ENCODE measurements at places on chromosomes 2 and 18.

- peak; percentile 75 for DNase-seq
These were observed 793.1 kb downstream of the ERBB4 start for GRCh38 chr2:211745295-211746097.

GRCh38 chr18:985212-985661, 80.6 kb downstream of the ADCYAP1 start:
- no peak for DNase-seq

- no peak for DNase-seq
These were observed 2.8 kb downstream of the SIX3 start for GRCh38 chr2:44944102-44944951.

- no peak for DNase-seq
These were observed 109.0 kb downstream of the STK39 start for GRCh38 chr2:168138374-168138773.

- DNase-seq: no peak
These were observed 16.3 kb upstream of the BOK start for GRCh38 chr2:241542278-241542605.

- no peak for DNase-seq
These were observed 76.1 kb upstream of the CAVIN2 start for GRCh38 chr2:191922736-191923651.

DNA sequence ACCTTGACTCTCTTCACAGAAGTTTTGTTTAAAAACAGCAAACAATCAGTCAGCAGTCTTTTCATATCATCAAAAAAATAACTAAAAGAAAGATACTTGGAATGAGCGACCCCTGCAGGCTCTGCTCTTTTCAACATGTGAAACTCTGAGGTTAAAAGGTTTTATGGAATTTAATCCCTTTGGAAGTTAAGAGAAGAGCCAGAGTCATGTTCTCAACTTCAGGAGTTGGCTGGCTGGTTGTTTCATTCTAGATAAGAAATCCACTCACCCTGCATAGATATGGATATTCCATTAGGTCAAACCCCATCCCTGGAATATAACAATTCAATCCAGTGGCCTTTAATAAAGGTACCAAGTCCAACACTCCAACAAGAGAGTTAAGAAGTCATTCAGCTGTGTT, 115.6 kb upstream of the RMDN2 start:
- no peak for DNase-seq

- DNase-seq: no peak
These were observed 88.4 kb upstream of the AFF3 start for GRCh38 chr2:100230754-100231153.

- DNase-seq: peak; percentile 90
These were observed 1.3 kb upstream of the DPYSL5 start for GRCh38 chr2:26846334-26847306.

GRCh38 chr2:211816754-211817153, 721.8 kb downstream of the ERBB4 start:
- DNase-seq: no peak

GRCh38 chr2:109290887-109291643, 162.1 kb downstream of the SH3RF3 start:
- peak; percentile 72 for DNase-seq

DNA sequence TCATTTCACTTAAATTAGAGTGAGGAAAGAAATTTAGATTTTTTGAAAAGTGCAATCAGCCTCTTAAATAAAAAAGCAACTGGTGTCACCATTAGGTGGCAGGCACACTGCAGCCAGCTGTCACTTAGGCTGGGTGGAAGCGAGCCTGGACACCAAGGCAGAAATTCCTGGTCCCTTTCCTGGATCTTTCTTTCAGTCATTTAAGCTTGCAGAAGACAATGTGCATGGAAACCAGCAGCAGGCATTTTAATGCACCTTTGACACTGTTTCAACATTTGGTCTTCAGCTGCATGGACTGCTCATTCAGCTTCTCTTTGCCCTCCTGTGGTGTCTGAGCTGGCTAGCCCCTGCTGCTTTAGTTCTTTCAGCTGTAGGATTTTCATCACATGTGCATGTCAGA, 61.0 kb downstream of the AQP4 start:
- peak; percentile 81 for DNase-seq

- DNase-seq: no peak
These were observed 36.0 kb downstream of the BCL11A start for GRCh38 chr2:60517446-60517845.

GRCh38 chr2:26982102-26982742, 11.8 kb downstream of the MAPRE3 start:
- DNase-seq: peak; percentile 83

DNA sequence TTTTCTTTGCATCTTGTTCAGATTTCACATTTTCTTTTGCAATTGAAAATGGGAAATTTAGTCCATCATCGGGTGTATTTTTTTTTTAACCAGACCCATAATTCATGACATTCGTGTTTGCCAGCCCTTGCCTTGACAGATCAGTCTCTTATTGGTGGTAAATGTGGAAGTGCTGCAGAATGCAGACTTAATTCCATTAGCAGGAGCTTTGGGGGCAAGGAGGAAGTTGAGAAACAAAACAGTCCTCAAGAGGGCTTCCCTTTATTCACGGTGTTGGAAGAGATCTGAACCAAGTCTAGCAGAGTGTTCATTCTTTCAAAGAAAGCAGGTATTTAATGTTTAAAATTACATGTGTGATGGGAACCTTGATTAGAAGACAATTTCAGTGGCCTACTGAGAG, 16.6 kb upstream of the RPE start:
- DNase-seq: peak; percentile 20

DNA sequence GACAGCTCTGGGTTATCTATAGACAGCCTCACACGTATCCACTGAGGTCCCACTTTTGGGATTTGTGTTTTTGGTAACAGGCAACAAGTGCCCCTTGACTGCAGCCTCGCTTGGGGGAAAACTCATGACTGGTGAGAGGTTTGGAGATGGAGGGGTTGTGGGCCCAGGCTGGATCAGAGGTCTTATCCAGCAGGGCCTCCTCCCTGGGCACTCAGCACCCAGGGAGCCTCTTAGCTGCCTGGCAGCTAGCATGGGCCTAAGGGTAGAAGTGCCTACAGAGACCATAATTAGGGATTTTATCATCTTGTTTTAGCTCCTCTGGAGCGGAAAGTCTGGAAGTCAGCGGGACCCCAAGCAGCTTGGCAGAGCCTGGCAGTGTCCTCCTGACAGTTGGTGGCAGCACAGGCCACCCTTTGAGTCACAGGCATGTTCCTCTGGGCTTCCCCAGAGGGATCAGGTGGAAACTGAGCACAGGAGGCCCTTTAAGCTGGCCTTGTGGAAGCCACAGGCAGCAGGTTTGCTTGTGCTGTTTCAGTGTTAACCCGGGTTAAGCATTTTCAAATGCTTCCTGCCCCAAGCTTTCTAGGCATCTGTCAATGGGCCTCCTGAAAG, 143.1 kb downstream of the KCTD1 start:
- DNase-seq: peak; percentile 76

- no peak for DNase-seq
These were observed 243.0 kb downstream of the DYSF start for GRCh38 chr2:71696381-71696780.

GRCh38 chr18:25353080-25353479, 1.1 kb upstream of the ZNF521 start:
- DNase-seq: no peak

GRCh38 chr2:28941008-28941407, 40.1 kb upstream of the TOGARAM2 start:
- no peak for DNase-seq

- no peak for DNase-seq
These were observed 418.8 kb upstream of the SPHKAP start for GRCh38 chr2:228600265-228600664.

DNA sequence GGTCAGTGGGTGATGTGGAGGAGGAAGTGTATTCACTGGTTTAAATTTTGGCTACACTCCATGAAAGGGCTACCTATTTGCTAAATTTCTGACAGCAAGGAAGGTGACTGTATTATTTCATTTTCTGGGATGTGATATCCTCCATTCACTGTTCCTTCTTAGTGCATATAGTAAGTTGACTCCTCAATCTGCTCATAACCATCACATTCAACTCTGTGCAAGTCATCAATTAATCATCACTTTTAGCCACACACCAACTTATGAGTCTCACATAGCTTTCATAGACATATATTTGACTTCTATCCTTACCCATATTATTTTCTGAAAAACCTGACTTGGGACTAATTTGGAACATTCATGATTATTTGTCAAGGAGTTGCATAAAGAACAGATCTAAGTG, 16.9 kb downstream of the KLHL41 start:
- DNase-seq: no peak

DNA sequence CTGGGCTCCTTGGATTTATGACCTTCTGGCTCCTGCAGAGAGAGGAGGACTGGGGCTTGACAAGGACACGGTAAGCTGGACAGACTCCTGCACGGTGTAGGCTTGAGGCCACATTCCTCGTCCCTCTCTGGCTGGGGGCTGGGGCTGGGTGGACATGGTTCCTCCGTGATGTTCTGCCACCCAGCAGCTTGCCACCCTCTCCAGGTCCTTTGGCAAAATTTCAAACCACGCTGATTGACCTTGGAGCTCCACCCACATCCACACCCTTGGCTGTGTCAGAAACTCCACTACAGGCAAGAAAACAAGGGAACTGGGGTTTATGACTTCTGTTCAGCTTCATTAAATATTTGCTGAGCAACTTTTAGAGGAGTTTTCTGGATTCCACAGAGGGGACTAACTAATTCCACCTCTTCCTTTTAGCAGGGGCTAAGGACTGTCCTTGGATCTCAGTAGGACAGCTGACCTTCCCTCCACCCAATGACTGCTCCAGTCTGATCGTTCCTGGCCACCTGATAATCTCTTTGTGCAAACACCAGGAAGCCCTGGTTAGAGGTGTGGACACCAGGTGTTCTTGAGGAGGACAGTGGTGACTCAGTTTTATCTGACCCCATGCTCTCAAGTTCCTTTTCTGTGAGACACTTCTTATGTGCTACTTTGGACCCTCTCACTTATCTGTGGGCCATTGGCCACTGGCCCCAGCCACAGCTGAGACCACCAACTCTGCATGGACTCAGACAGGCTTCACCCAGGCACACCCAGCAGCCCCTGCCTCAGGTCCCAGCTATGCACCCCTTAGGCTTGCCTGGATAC, 29.3 kb downstream of the GPR55 start:
- DNase-seq: no peak

DNA sequence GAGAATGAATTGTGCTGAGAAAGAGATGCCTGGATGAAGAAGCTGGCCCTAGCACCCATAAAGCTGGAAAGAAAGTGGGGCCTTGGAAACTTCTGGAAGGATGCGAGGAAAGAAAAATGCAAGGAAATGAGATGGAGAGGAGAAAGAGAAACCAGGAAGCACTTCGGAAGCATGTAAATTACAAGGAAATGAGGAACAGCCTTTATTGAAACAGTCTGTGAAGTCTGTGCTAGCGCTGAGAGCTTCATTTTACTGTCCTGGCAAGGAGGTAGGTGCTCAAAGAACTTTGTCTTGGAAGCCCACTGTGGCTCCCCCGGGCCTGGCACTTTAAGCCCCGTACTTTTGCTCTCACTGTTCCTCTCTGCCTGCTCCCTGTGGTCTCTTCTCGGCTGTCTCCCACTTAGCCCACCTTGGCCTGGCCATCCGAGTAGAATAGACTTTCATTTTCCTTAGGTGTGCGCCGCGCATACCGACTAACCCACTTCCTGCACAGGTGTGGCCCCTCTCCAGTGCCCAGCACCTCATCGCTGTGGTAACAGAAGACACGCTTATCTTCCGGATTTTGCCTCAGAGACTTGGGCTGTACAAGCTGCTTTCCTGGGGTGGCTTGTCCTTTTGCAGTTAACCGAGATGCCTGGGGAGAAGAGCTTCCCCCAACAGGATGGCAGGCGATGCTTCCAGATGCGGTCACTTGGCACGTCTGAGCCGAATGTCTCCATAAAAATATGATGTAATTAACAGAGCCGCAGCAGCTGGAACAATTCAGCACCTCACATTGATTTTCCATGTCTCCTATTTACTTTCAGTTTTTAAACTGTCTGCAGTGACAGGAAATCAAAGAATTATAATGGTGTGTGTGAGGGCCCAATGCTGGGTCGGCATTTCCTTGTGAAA, 199.6 kb downstream of the HRH4 start:
- DNase-seq: no peak

- no peak for DNase-seq
These were observed 139.1 kb upstream of the LTBP1 start for GRCh38 chr2:32807662-32808061.

GRCh38 chr2:58749041-58749440, 507.9 kb upstream of the FANCL start:
- DNase-seq: no peak

DNA sequence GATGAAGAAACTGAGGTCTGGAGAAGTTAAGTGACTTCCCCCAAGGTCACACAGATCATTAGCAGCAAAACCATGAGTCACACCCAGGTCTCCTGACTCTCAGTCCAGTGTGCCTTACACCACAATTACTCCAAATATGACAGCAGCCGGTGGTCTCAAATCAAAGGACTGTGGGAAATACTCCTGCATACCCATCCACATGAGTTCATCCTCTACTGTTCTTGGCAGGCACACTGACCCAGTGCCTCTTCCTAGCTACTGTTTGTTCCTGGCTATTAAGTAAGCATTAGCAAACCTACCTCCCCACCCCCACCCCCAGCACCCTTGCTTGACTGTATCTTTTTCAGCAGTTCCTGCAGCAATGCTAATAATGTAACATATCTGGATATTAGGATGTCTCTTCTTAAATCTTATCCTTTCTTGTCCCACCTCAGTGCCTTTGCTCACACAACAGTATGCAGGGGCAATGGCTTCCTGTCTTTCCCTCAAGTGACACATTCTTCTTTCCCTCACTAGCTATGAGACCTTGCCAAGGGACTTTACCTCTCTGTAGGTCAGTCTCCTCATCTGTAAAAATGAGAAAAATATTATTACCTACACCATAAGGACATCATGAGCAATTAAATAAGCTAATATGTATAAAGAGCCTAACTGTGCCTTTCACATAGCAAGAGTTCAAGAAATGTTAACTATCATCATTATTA, 46.2 kb downstream of the FAM98A start:
- DNase-seq: no peak

GRCh38 chr2:127130421-127130820, 23.5 kb upstream of the BIN1 start:
- DNase-seq: no peak

DNA sequence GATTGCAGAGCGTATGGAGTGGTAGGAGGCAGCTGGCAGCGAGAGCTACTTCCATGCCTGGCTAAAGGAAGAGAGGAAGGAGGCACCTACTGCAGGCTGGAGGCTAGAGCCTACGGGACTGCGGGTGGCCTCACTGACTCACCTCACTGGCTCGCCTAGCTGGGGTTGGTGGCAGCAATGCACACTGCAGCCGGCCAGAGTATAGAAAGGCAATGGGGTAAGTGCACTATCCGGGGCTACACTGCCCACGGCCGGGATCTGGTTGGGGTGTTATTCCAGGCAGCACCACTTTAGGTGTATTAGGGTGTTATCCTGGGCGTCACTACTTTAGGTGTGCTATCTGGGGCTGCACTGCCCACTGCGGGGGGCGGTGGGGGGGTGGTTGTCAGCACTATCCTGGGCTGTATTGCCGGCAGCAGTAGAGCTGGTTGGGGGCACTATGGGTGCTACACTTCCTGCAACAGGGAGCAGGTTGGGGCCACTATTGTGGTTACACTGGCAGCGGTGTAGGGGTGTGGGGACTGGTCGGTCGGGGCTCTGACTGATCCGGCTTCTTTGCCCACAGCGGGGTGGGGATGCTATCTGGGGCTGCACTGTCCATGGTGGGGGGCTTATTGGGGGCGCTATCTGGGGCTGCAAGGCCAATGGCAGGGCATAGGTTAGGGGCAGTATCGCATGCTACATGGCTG, 33.3 kb upstream of the ANKRD62 start:
- no peak for DNase-seq
